ENCODE measurements at places on chromosomes 6 and 20.

DNA sequence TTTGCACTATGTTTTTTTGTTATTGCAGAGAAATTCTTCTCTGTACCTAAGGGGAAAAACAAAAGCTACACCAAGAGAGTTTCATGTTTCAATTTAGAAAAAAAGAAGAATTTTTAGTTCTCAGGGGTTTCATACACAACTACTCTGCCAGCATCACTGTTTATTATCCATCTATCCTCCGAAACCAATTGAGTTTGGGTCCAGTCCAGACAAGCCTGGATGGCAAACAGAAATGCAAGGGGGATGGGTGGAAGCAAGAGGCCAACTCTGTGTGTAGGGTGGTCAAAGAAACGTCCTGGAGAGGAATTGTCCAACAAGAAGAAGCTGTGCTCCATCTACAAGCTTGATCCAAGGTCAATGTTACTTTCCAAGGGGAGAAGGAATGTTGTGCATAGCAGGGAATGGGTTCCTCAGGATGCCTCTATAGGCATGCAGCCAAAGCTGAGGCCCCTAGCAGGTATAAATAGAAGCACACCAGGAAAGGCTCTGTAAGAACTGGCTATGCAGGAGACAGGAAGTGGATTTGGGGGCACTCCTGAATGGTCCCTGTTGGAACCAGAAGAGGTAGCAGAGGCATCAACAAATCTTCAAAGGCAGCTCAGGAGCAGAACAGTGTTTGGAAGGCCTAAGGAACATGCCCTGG is 64.4 kb downstream of the FILIP1 start:
- DNase-seq: no peak

DNA sequence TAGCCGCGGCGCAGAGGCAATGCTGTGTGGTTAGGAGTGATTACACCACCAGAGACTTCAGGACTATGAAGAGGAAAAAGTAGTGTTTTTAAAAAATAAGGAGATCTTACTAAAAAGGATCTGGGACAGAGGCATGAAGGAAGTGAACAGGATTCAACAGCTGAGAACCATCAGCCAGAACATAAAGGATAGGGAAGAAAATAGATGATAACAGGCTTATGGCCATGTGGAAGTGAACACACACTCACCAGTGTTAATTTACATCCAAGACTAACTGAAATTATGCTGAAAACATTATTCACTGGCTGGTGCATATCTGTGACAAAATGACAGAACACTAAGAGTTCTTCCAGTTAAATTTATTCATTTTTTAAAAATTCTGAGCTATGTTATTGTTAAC is 47.5 kb upstream of the BCLAF1 start:
- no peak for DNase-seq

GRCh38 chr20:25233016-25233772 is 14.7 kb upstream of the PYGB start:
- no peak for DNase-seq

DNA sequence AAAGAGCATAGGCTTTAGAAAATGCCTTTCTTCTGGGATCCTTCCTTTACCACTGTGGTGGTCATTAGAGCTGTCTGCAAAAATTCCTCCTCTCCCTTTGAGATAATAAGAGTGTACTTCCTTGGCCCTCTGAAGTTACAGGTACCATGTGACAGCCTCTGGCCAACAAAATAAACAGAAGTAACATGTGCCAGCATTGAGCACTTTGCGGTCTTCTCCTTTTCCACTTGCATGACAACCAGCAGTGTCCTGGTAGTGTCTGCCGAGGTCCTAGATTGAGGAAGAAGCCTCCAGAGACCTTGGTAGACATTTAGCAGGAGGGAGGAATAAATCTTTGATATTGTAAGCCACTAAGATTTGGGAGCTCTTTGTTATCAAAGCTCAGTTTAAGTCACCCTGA is 87.5 kb upstream of the ARID1B start:
- DNase-seq: no peak

GRCh38 chr6:140068801-140069200 is 694.4 kb upstream of the CITED2 start:
- DNase-seq: no peak

DNA sequence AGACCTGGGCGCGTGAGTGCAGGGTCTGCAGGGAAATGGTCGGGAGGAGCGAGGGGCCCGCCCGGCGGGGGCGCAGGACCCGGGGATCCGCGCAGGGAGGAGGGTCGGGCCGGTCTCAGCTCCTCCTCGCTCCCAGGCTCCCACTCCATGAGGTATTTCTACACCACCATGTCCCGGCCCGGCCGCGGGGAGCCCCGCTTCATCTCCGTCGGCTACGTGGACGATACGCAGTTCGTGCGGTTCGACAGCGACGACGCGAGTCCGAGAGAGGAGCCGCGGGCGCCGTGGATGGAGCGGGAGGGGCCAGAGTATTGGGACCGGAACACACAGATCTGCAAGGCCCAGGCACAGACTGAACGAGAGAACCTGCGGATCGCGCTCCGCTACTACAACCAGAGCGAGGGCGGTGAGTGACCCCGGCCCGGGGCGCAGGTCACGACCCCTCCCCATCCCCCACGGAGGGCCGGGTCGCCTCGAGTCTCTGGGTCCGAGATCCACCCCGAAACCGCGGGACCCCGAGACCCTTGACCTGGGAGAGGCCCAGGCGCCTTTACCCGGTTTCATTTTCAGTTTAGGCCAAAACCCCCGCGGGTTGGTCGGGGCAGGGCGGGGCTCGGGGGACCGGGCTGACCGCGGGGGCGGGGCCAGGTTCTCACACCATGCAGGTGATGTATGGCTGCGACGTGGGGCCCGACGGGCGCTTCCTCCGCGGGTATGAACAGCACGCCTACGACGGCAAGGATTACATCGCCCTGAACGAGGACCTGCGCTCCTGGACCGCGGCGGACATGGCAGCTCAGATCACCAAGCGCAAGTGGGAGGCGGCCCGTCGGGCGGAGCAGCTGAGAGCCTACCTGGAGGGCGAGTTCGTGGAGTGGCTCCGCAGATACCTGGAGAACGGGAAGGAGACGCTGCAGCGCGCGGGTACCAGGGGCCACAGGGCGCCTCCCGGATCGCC is 54.2 kb upstream of the HLA-A start:
- peak; percentile 81 for DNase-seq

- DNase-seq: no peak
Observed at GRCh38 chr6:37134036-37134395, 35.9 kb upstream of the PIM1 start.

DNA sequence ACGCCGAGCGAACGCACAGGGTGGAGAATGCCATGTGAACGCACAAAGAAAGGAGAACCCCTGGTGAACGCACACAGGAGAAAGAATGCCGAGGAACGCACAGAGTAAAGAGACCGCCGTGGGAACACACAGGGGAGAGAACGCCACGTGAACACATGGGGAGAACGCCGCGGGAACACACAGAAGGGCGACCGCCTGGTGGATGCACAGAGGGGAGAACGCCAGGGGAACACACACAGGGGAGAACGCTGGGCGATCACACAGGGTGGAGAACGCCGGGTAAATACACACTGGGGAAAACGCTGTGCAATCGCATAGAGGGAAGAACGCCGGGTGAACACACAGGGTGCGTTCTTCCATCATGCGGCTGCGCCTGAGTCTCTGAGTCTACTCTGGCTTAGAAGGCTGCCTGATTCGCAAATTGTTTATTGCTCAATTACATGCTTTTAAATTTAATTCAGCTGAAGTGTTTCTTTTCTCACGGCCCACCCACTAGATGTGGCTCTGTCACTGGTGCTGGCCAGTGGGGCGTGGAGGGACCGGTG is 54.1 kb downstream of the RNASET2 start:
- no peak for DNase-seq

DNA sequence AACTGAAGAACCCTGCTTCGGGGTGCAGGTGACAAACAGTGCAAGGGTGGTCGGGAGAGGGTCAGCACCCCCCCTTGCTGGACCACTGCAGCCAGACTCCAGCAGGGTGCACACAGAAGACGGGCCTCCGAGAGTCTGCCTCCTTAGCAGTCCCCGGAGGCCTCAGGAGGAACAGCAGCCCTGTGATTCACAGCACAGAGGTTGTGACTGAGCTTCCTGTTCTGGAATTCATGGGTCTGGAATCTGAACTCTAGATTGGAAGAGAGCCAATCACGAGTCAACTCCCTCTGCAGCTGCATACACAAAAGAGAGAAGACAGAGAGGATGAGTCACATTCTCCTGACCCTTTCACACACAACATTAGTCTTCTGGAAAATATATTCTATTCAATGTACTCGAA is 249.0 kb upstream of the OPRM1 start:
- DNase-seq: no peak

DNA sequence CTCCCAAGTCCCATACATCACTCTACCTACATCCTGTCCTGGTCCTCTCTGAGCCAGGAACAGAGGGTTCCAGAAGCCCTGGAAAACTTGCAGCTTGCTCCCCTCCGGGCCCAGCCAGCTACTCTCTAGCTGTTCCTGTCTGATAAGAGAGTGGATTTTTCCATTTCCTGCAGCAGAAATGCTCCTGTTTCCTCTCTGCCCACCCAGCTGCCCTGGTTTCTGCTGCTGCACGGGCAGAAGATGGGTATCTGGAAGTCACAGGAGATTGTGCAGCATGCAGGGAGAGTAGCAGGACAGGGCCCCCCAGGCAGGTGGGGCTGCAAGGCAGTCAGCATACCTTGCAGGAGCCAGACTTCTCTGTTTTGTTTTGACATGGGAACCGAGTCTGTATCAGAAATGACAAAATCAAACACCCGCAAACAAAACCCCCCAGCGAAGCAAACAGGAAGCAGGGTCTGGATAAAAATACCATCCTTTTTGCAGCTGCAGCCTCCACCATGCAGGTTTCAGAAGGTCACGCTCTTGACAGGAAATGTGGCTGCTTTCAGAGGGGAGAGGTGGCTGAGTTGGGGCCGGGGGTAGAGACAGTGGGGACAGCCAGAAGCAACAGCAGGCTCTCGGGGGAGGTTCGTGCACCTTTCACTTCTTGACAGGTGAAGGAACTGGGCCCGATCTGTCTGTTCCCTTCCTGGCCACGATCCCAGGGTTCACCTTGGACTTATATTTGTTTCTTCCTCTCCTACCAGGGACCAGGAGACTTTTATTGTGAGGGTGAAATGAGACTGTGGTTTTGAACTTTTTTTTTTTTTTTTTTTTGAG is 50.8 kb upstream of the FAM83D start:
- peak; percentile 90 for DNase-seq

- DNase-seq: no peak
Observed at GRCh38 chr6:129835691-129836090, 25.4 kb downstream of the TMEM244 start.

- DNase-seq: no peak
Observed at GRCh38 chr6:141103246-141103645, 1029.5 kb upstream of the GJE1 start.

- peak; percentile 83 for DNase-seq
Observed at GRCh38 chr6:33344701-33345697, 27.5 kb upstream of the ZBTB22 start.

DNA sequence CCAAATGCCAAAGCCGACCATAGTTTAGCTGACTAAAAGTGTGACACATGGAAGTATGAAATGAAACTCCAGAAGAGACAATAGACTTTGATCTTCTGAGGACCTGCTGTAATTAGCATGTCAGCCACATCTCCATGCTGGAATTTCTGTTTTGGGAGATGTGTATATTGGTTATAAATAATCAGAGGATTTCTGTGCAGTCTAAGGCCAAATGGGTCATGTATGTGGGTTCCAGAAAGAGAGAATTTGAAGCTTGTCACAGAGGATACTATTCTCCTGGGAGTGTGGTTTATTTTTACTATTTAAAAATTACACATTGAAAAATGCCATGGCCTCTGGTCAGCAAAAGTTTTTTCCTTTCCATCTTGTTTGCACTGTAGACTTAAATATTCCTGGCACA is 405.5 kb upstream of the PLCB4 start:
- DNase-seq: no peak

DNA sequence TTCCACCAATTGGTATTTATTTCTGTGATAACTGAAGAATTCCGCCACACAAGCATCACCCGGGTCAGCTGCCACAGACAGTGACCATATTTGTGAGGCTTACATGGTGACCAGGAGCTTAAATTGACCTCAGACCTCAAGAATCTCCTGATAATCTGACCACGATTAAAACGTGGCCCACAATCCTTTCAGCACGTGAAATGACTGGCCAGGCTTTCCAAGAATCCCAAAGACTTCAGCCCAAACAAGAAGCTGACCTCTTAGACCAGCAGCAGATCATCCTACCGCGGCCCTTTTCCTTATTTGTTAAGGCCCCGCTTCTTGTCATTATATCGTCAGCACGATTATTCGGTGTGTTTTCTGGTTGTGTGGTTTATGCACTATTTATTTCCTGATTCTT is 45.6 kb upstream of the CD93 start:
- DNase-seq: no peak

GRCh38 chr20:34260208-34260942 is 19.2 kb downstream of the ASIP start:
- no peak for DNase-seq
